ENCODE measurements at places on chromosomes 6 and 20.
A peak's percentile ranks its signal among the peaks of the same experiment; 100 is the strongest.

- DNase-seq, result peak; percentile 89
These were observed at the start of gene CENPB for GRCh38 chr20:3786665-3787323. Gene CENPB (minus strand): TSS chr20:3786740. CDS start chr20:3786483, 257 bp downstream.

GRCh38 chr6:66849843-66850242, 1142.8 kb upstream of the EYS start:
- no peak for DNase-seq

GRCh38 chr6:95203153-95203754, 374.1 kb upstream of the MANEA start:
- no peak for DNase-seq

DNA sequence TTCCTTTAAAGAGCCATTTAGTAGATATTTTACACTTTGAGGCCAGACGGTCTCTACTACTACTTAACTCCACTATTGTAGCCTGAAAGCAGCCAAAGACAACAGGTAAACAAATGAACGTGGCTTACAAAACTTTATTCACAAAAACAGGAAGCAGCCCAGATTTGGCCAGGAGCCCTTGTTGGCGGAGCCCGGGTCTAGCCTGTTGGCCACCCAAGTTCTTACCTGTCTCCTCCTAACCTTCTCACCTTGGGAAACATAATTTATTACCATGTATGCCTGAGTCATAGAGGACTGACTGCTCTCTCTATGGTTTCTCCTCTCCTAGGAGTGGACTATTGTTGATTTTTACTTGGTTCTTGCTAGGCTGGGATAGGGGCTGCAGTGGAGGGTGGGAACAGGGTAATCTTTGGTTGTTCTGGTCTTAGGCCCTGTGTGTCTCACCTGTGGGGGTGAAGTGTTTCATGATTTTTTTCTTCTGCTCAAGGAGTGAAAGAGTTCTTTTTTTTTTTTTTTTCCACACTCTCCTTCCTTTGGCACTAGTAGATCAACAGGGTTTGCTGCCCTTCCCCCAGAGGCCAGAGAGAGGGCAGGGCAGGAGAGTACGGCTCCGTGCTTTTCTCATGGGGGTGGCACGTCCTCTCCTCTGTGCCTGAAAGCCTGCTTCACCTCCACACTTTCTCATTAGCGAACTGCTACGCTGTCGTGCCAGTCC, 90.0 kb downstream of the RPP40 start:
- peak; percentile 56 for DNase-seq

DNA sequence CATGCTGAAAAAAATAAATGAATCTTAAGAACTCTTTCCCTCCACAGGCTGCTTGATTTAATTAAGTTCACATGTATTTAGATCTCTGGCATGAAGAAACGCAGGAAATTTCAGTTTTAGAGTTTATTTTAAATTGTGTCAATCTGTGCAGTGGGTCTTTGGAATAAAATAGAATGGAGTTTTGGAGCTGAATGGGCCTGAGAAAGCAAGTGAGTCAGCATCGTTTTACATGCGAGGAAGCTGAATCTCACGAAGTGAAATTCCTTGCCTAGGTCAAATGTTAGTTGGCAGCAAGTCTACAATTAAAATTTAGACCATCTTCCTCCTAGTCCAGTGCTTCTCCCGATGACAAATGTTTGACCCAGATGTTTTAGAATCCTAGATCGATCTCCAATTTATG, 22.4 kb downstream of the MAP7 start:
- no peak for DNase-seq

DNA sequence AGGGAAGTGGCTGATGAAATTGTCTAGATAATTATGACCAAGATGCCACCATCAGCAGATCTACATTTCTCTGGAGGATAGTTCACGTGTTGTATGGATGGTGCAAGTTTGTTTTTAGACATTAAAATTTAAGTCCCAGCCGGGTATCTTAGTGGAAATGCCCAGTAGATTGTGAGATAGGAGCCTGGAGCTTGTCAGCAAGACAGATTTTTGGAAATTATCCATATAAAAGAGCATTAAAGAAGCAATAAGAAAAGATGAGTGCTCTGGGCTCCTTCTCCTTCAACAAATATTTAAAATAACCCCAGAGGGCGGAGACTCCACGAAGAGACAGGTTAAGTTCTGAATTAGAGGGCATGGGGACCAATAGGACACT, 47.6 kb upstream of the SMLR1 start:
- DNase-seq, result no peak

DNA sequence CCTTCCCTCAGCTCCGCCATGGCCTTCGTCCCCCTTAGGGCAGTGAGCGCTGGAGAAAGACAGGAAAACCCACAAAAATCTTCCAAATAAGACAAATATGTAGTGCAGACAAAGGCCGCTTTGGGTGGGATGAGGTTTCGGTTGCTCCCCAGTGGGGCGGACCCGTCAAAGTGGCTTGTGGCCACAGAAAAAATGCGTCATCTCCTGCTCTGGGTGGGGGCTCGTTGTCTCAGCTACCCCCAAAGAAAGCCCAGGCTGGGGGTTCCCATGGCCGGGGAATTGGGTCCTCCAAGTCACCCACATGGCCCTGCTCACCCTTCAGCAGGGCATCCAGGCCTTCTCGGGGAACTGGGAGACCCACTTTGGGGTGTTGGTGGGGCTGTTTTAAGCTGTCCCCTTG, 21.9 kb upstream of the SCUBE3 start:
- no peak for DNase-seq

DNA sequence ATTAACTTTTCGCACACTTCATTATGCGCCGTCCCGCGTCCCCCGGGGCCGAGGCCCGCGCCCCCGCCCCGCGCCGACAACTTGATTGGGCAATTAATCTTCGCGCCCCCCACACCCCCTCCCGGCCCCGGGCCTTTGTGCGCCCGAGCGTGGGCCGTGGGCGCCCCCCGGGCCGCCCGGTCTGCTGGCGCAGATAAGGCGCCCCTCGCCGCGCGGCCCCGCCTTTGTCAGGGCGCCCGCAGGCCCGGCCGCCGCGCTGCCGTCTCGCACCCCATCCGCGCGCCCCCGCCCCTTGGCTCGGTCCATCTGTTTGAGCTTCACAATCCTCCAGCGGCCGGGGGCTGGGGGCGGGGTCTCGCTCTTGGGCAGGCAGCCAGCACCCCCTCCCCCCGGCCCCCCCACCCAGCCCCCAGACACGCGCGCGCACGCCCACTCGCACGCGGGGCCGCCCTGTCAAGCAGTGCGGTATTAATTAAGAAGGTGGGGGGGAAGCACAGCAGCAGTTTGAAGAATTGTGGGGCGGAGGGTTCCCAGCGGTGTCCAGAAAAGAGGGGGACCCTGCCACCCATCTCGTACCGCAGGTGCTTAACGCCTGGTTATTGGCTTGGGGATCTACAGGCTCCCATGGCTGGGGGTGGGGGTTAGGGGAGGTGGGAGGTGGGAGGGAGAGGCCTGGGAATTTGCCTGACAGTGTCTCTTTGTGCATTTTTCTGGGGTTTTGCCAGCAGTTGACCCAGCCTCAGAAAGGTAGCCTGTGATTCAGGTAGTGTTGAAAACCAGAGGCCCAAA, 34.6 kb upstream of the SCRT2 start:
- no peak for DNase-seq

DNA sequence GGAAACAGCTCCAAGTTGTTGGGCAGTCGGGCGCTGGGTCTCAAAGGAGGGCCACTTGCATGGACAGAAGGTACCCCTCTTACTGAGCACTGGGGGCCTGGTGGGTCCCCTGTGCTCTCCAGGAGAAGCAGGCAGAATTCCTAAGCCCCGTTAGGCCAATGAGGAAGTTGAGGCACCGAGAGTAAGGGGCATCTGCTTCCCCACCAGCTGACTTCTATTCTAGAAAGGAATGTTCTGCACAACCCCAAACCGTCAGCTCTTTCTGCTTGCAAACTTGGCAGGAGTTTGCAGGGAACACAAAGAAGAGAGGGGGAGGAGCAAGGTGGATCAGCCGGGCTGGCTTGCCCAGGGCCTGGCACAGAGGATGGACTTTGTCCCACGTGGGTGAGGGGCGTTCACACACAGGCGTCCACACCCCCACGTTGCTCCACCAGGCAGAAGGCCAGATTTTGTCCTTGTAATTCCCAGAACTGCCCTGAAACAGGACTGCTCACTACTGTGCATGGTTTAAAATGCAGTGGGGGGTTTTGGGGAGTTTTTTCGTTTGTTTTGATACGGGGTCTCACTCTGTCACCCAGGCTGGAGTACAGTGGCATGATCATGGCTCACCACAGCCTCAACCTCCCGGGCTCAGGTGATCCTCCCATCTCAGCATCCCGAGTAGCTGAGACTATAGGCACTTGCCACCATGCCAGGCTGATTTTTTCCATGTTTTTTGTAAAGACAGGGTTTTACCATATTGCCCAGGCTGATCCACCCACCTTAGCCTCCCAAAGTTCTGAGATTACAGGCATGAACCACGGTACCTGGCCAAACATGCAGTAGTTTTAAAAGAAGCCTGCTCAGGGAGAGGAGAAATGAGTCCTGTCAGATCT, 93.3 kb downstream of the SNX5 start:
- DNase-seq, result peak; percentile 87

DNA sequence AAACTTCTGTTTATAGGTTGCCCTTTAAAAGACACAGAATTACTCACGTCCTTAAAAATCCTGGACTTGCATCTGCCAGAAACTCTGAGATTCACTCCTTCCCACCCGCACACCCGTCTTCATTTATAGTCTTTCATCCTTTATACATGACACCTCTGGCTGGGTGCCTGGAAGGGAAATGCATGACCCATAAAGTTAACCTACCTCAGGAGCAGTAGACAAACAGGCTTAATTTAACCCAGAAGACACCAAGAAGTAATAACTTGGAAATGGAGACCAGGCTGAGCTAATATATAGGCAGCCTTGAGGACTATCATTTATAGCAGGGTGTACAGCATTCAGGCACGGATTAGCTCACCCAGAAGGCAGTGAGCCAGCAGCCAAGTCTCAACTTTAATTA, 429.0 kb upstream of the NRSN1 start:
- no peak for DNase-seq

- DNase-seq, result no peak
These were observed 127.7 kb downstream of the BFSP1 start for GRCh38 chr20:17403461-17403860.

DNA sequence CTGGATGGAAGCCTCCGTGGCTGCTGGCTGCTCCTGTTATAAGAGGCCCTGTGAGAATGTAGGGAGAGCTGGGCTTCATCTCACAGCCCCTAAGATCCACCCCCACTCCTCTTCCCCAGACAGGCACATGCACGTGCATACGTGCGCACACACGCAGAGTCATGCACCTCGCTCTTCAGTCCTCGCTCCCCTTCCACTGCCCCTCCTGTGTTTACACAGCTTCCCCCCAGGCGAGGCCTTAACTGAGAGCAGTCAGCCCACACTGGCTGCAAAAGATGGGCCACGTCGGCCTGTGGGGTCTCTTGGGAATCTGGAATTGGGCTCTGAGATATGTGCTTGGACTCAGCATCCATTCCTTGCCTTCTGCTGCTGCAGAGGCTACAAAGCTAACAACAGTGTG, 35.2 kb upstream of the MLN start:
- DNase-seq, result no peak

DNA sequence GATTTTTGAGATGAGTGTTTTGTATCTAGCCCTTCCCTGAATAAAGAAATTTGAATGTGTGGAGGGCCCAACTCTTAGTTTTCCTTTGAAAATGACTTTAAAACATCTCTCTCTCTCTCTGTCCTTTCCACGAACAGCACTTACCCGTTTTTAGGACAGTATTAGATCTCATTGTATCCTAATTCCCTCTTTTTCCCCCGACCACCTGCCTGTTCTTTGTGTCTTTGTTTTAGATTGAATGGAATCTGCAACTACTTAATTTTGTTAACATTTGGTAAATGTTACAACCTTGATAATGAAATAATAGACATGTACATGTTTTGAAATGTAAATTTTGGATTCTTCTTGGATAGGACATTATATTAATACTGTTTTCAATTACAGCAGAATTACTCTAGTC, 3.1 kb downstream of the DSP start:
- no peak for DNase-seq

- DNase-seq, result no peak
These were observed 121.7 kb downstream of the BCAS1 start for GRCh38 chr20:53948383-53949318.

DNA sequence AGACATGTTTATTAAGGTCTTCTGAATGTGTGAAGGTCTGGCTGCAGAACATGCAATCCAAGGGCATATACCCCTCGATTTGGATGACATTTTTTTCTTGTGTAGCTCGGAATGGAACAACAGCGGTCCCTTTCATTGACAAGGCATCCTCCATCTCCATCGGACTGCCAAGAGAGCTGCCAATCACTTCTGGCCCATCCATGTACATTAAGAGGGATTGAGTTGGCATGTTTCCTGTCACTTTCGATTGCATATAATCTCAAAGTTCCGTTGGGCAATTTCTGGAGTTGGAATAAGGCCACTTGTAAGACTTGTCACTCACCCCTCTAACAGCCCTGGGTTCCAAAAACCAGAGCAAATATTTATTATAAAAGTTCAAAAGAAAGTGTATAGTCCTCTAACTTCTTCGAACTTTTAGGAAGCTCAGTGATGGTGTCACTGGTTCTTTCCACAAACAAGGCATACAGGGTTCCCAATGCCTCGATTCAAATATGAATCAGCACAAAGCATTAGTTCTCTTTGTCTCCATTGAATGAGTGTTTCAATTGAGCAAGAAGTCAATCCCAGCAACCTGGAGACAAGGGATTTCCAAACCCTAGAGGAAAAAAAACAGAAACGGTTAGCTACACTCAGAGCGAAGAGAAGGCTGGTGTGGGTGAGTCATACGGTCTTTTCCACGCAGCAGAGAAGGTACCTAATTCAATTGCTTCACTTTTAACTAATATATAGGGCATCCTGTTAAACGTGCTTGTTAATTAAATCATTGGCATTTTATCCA, 10.9 kb downstream of the ZNF217 start:
- peak; percentile 34 for DNase-seq

- no peak for DNase-seq
These were observed 100.7 kb downstream of the RIN2 start for GRCh38 chr20:19858466-19859371.

DNA sequence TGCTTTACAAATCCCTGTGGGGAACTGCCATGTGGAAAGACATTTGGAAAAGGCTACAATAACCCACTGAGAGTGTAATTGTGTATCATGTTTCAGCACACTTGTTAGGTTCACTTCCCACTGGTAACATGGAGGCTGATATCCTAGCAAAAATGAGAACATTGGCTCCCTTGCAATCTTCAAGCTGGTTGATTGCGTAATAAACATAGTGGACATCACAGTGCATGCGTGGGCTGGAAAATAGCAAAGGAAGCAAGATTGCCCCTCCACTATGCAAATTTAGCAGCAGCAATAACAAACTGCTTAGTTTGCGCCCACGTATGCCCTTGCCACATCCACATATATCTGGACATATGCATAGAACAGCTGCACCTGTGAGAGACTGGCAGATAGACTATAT, 410.2 kb downstream of the MEI4 start:
- DNase-seq, result no peak

DNA sequence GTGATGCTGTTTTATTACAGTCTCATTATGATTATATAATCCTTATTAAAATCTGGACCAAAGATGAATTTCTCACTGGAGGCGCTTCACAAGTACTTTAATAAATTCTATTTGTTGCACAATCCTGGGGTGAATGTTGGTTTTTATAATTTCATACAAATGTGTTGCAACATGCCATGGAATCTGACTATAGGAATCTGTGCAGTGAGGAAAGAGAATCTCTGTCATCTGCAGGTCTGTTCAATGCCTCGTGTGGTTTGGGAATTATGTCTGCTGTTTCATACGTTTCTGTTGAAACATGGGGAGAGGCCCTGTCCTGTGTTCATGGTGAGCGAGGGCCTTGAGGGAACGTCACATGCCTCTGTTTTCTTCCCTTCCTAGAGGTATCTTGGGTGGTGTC, 277.3 kb downstream of the CDH4 start:
- DNase-seq, result no peak
